ENCODE measurements at places on chromosomes 11 and 22.

- no peak for DNase-seq
Measured at GRCh38 chr11:76241243-76242000, 35.1 kb upstream of the WNT11 start.

GRCh38 chr11:121575963-121576290 lies 123.2 kb upstream of the SORL1-AS1 start:
- no peak for DNase-seq

DNA sequence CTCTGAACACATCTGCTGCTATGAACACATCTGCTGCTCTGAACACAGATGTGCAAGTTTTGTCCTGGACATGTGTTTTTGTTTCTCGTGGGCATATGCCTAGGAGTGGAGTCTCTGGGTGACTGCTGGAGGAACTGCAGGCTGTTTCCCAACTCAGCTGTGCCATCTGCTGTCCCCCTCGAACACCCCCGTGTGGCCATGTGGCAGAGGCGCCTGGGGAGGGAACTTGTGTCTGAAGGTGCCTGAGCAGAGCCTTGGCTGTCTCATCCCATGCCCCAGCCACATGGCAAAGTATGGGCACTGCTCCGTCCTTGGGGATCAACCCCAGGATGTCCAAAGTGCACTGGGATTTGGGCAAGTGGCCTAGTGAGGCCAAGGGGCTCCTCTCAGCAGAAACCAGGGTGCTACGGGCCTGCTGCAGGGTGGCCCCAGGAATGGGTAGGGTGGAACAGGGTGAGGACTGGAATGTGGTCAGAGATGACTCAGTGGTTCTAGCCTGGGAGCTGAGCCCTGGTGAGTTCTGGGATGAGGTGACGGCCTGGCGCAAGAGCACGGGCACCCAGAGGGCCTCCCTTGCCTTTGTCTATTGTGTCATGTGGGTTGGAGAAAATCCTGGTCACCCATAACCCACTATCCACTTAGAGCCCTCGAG lies 14.7 kb downstream of the GATD1 start:
- DNase-seq, result no peak

- no peak for DNase-seq
Measured at GRCh38 chr22:46484156-46484860, 53.1 kb downstream of the CELSR1 start.

DNA sequence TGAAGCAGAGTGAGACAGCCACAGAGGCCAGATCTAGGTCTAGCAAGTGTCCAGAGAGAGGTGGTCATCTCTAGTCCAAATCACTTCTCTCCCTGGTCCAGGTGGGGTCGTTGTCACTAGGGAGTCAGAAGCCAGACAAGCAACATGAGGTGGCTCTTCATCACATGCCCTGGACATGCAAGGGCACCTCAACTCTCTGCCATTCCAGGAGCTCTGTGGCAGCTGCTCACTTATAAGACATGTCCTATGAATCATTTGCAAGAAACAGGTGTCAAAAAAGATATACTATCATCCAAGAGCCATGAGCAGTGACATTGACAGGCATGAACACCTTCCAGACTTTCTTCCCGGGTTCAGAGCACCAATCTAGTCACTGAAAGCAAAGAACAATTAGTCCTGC lies 130.8 kb downstream of the GALNT18 start:
- DNase-seq, result no peak

DNA sequence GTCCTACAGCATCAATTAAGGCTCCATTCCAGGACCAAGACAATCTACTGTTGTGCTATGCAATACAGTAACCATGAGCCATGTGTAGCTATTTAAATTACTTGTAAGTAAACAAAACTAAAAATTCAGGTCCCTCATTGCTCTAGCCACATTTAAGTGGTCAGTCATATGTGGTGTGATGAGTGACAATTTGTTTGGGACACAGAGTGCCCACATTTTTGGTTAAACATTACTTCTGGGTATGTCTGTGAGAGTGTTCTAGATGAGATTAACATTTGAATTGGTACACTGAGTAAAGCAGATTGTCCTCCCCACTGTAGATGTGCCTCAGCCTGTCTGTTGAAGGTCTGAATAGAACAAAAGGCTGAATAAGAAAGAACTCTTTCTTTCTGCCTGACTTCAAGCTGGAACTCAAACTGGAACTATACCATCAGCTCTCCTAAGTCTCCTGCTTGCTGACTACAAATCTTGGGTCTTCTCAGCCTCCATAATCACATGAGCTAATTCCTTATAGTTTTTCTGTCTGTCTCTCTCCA lies 15.8 kb downstream of the KBTBD3 start:
- DNase-seq, result no peak

GRCh38 chr11:76175783-76176182 lies 30.5 kb downstream of the WNT11 start:
- no peak for DNase-seq

DNA sequence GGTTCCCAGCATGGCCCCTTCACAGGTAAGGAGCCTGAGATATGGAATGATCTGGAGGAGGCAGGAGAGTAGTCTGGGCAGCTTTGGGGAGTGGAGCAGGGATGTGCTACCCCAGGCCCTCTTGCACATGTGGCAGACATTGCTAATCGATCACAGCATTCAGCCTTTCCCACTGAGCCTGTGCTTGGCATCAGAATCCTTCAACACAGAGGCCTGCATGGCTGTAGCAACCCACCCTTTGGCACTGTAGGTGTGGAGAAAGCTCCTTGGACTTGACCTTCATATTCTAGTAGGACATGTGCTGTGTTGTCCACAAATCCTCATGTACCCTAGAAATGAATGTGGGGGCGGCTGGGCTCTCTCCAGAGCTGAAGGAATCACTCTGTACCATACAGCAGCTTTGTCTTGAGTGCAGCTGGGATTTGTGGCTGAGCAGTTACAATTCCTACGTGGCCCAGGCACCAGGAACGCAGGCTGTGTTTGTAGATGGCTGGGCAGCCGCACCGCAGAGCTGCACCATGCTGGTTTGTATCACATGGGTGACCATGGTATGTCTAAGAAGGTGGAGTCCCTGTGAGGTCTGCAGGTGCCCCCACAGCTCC lies 21.8 kb upstream of the PPP6R3 start:
- DNase-seq, result no peak

GRCh38 chr11:46202149-46202548 lies 75.3 kb upstream of the CREB3L1 start:
- DNase-seq, result no peak

DNA sequence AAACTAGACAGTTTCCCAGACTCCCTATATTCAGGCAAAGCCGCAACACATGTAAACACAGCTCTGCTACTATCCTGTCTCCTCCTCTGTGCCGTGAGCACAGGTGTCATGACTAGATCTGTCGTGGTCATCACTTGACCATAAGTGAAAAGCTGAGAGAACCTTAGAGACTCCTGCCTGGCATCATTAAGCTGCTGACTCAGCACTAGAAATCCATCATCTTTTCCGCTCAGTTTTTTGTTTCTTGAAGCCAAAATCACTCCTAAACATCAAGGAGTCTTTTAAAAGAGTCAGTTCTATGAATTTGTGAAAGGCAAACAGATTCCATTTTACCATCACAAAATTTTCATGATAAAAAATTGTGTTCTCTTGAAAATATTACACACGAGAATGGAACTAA lies 102.5 kb upstream of the TP53AIP1 start:
- no peak for DNase-seq

GRCh38 chr11:66063900-66064299 lies 6.2 kb upstream of the PACS1 start:
- no peak for DNase-seq

GRCh38 chr11:47506795-47507562 lies 46.0 kb downstream of the CELF1 start:
- DNase-seq, result no peak

DNA sequence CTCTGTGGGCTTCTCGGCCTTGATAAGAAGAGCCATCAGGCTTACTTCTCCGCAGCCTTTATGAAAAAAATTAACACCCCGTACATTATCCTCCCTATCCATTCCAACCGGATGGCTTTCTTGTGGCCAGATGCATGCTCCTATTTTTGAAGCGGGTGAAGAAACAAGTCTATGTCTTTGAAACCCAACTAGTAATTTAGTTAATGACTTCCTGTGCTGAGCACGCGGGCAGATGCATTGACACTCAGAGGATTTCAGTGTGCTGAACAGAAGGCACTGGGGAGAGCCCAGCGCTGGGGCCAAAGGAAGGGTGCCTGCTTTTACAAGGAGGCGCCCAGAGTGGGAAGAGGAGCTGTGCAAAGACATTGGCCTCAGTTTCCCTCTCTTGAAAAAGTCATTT lies 53.3 kb downstream of the ARHGAP8 start:
- DNase-seq, result no peak

GRCh38 chr22:32539631-32540421 lies 65.2 kb downstream of the FBXO7 start:
- no peak for DNase-seq

- DNase-seq, result no peak
Measured at GRCh38 chr11:34859496-34859895, 56.7 kb downstream of the APIP start.

DNA sequence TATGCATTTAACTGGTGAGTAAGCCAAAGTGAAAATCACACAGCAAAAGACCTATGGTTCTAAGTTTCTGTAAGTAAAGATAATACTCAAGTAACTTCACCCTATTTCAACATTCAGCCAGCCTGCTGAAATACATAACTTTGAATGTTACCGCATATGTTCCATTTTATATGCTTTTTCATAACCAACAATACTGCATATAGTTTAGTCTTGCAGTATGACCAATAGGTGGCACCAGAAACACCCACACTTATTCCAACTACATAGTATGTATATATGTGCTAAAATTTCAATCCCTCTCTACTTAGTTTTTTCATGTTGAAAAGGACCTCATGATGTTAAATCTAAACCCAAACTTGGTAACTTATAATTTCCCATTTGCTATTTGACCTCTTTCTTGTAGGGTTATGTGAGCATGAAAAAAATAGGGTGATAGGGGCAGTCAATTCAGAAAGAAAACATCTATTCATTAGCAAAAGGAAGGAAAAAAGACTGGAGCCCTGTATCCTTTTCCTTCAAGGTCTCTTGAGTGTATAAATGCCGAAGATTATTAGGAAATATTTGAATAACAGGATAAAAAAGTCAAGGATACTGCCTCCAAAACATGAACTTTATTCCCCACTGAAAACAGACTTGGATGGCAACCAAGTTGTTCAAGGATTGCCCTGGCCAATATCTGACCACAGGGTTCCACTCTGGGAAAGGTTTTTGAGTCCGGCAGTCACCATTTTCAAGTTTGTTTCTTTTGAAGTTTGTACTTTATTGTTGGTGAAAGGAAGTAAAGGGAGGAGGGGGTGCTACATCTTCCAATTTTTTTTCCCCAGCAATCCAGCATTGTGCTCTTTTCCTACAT lies 23.8 kb upstream of the FZD4 start:
- peak; percentile 17 for DNase-seq

GRCh38 chr11:1305501-1306056 lies 3.9 kb downstream of the TOLLIP start:
- no peak for DNase-seq

DNA sequence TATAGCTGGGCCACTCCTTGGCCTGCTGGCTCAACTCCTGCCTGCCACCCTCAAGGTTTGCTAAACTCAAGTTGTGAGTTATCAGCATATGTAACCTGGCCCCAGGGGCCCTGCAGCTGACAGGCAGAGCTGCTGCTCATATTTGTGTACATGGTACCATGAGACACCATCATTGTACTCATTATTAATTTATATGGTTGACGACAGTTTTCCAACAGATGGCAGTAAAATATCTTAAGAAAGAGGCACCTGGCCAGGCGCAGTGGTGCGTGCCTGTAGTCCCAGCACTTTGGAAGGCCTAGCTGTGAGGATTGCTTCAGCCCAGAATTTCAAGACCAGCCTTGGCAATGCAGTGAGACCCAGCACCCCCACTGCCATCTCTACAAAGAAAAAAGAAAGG lies 11.4 kb upstream of the DENND5A start:
- DNase-seq, result peak; percentile 20

DNA sequence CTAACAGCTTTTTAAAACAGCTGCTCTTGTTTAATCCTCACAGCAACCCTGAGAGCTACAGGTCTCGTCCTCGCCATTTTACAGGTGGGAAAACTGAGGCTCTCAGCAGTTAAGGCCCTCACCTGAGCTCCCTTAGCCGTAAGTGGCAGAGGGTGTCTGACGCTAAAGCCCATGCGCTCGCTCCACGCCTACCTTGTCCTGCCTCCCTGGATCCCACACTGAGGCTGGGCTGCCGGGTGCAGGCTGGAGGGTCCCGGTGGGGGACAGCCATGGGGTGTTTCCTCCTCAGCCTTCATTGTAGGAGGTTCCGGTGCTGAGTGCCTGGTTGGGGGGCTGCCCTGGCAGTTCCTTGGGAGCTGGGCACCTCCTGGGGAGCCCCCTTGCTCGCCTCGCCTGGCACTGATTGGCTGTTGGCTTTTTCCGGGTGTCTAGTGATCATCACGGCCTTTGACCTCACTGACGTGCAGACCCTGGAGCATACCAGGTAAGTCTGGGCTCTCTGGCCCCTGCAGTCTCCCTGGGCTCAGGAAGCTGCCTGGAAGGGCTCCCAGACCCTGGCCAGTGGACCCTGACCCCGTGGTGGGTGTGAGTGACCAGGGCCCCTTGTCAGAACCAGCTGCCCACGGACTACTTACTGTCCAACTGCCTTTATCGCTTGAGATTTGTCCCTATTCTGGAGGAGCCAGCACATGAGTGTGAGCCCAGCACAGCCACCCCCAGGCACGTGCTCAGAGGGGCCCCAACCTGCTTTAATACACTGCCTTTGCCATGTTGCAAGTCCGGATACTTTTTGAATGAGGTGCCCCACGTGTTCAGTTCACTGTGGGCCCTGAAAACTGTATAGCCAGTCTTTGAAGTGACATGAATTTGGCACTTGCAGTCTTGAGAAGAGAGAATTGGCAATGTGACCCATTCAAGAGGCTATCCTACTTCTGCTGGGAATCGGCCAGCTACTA lies 12.6 kb downstream of the RAB36 start:
- no peak for DNase-seq

DNA sequence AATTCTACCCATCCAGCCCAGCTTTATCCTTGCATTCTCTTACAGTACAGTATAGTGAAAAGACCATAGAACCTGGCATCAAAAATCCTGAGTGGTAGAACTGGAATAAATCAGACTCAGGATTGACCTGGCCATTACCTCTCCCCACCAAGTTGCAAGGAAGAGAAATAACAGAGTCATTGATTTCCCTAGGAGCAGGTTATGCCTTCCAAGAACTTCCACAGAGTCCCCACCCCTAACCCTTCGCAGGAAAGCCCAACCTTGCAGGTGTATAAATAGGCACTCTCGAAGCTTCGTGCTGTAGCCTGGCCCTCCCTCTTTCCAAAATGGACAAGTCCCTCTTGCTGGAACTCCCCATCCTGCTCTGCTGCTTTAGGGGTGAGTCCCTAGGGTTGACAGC lies at the start of gene PATE1:
PATE1 (plus strand) TSS at position 301 of the 400 bp plus-strand sequence; CDS start at position 327, 26 bp downstream.
- no peak for DNase-seq

DNA sequence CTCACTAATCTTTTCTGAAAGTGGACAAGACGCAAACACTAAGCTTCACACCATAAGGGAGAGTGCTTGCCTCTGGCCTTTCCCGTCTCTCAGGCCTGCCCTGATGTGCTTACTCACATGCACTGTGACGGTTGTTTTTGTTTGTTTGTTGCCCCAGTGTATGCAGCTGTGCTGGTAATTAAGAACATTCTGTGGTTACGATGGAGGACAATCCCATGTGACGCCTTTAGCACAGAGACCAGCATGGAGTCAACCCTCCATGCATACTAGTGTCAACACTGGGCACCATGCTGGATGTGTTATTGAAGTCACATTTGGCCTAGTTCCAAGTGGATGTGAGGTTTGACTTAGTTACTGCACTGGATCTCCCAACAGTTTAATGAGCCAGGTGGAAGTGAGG lies 27.8 kb upstream of the CDON start:
- DNase-seq, result no peak

GRCh38 chr11:119659971-119660723 lies 68.9 kb downstream of the NECTIN1 start:
- no peak for DNase-seq

GRCh38 chr11:64649291-64649697 lies 58.3 kb downstream of the SLC22A12 start:
- no peak for DNase-seq

All from NCI-H446 treated with DMSO at 0.1 percent for 48 hours (cell line).